IMR-90 (cell line): ENCODE measurements at places on chromosomes 13 and 19. TPM values are rescaled to one million over a fixed set of nuclear protein-coding genes. Genes with fewer than 3 reads are reported as not detected.

GRCh38 chr19:56603829-56604228, 8.7 kb downstream of the ZNF71 start:
- H3K4me3 ChIP-seq = no peak overlapping the region
- no peak overlapping the region for H3K27ac ChIP-seq
- H3K27me3 ChIP-seq = no peaks in the 10 kb centered on the region

- H3K4me1 ChIP-seq = peaks cover 10% of the 10 kb centered on the region
- peak overlapping the region; percentile 49; the same call in 1 of the 2 replicates for H3K27ac ChIP-seq
- no peaks in the 10 kb centered on the region for H3K27me3 ChIP-seq
- H3K36me3 ChIP-seq = no peaks in the 10 kb centered on the region
- DNase-seq = no peak
Measured at GRCh38 chr13:111007209-111007608, 92.3 kb upstream of the ANKRD10 start.

DNA sequence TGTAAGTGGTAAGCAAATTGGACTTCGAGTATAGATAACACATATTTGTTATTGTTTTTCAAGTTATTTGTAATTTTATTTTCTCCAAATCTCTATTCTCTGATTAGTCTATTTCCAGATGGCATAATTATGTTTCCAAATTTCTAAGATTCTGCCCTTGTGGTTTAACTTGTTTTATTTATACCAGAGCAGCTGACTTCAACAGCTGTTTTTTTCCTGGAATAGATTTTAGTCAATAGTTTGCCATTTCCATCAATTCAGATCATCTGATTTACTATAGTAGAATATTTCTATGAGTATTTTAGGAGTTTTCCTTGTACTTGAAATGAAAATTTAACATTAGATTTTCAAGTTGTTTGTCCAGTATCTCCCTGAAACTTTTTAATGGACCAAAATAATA, 848.7 kb upstream of the MIR17HG start:
- no peak overlapping the region for H3K4me3 ChIP-seq
- H3K27ac ChIP-seq = no peak overlapping the region
- H3K27me3 ChIP-seq = no peaks in the 10 kb centered on the region

DNA sequence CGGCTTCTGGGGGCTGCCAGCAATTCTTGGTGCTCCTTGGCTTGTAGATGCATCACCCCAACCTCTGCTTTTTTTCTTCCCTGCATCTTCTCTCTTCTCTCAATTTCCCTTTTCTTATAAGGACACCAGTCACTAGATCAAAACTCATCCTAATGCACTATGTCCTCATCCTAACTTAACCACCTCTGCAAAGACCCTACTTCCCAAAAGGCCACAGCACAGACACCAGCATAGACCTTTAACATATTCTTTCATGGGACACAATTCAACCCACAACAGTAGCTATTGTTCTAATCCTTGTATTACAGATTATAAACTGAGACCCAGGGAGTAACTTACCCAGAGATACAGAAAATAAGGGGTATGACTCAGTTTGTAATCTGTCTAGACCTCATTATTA, 47.0 kb downstream of the RUBCNL start:
- no peaks in the 10 kb centered on the region for H3K4me1 ChIP-seq
- H3K27me3 ChIP-seq = peaks cover 10% of the 10 kb centered on the region
- no peaks in the 10 kb centered on the region for H3K36me3 ChIP-seq
- no peak for DNase-seq

Gene SBNO2
- total RNA-seq = 13.4 and 13.6 TPM in 2 replicates

DNA sequence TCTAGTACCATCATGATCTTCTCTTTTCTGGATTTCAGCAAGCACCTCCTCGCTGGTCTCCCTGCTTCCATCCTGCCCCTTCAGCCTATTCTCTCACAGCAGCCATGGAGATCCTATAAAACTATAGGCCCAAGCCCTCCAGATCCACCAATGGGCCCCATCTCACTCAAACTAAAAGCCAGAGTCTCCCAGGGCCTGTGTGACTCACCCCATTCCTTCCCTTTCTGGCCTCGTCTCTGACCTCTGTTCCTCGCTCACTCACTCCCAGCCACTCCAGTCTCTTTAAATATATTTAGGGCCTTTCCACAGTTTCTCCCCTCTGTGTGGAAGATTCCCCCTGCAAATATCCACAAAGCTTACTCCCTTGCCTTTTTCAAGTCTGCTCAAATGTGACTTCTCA, 89.7 kb downstream of the HSPH1 start:
- no peak overlapping the region for H3K27ac ChIP-seq
- no peaks in the 10 kb centered on the region for H3K36me3 ChIP-seq
- H3K4me1 ChIP-seq = no peaks in the 10 kb centered on the region; the same call in 1 of the 2 replicates
- peak; percentile 41 for DNase-seq
- peaks cover 8% of the 10 kb centered on the region for H3K27me3 ChIP-seq

DNA sequence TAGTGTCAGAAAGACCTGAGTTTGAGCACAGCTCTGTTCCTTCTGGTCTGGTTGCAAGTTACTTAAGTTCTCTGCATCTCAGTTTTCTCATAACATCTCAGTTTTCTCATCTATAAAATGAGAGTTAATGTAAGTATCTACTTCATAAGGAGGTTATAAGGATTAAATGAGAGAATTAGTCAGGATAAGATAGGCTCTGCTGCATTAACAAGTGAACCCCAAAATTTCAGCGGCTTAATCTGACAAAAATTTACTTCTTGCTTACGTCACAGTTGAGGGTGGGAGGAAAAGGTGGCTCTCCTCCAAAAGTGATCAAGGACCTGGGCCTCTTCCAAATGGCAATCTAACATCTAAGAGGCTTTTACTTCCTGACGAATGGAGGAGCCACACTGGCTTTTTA, 31.5 kb upstream of the LRCH1 start:
- H3K4me3 ChIP-seq = no peak overlapping the region
- peaks cover 36% of the 10 kb centered on the region for H3K27me3 ChIP-seq
- no peak overlapping the region for H3K27ac ChIP-seq
- H3K4me1 ChIP-seq = no peaks in the 10 kb centered on the region
- DNase-seq = no peak

GRCh38 chr13:67087527-67087926, 142.6 kb downstream of the PCDH9 start:
- DNase-seq = no peak
- no peaks in the 10 kb centered on the region for H3K36me3 ChIP-seq
- H3K4me1 ChIP-seq = no peaks in the 10 kb centered on the region
- no peaks in the 10 kb centered on the region for H3K27me3 ChIP-seq
- H3K27ac ChIP-seq = no peak overlapping the region
- no peak overlapping the region for H3K4me3 ChIP-seq

- peaks cover 11% of the 10 kb centered on the region for H3K36me3 ChIP-seq
- peak overlapping the region; percentile 85 for H3K27ac ChIP-seq
- peak; percentile 85 for DNase-seq
- H3K4me1 ChIP-seq = peaks cover 51% of the 10 kb centered on the region
- H3K27me3 ChIP-seq = no peaks in the 10 kb centered on the region
- no peak overlapping the region for H3K4me3 ChIP-seq
Measured at GRCh38 chr19:38683393-38684077, 36.1 kb downstream of the ACTN4 start.

Gene ENOX1
- 1.3 and 1.9 TPM in 2 replicates for total RNA-seq

GRCh38 chr13:70183041-70183440, 74.8 kb upstream of the KLHL1 start:
- H3K4me3 ChIP-seq = no peak overlapping the region
- H3K27me3 ChIP-seq = no peaks in the 10 kb centered on the region
- no peak overlapping the region for H3K27ac ChIP-seq

Gene DAND5
- not detected in 2 replicates for total RNA-seq

Gene ACP7
- not detected in 2 replicates for total RNA-seq

DNA sequence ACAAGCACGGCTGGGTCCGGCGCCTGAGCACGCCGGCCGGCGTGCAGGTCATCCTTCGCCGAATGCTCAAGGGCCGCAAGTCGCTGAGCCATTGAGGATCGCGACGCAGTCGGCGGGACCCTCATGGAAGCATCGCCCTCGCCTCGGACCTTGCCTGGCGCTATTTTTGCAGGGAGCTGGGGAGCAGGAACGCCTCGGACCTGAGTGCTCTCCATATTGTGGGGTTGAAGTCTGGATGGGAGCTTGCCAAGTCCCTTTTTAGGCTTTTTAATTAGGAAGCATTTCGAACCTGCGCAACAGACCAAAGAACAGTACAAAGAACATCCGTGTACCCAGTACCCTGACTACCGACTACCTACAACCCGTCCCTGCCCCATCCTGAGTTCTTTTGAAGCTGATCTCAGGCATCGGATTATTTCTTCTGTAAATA, 628 bp downstream of the MRPL34 start:
- peak overlapping the region; percentile 61 for H3K27ac ChIP-seq
- H3K27me3 ChIP-seq = no peaks in the 10 kb centered on the region
- no peak for DNase-seq
- H3K4me1 ChIP-seq = peaks cover 8% of the 10 kb centered on the region

DNA sequence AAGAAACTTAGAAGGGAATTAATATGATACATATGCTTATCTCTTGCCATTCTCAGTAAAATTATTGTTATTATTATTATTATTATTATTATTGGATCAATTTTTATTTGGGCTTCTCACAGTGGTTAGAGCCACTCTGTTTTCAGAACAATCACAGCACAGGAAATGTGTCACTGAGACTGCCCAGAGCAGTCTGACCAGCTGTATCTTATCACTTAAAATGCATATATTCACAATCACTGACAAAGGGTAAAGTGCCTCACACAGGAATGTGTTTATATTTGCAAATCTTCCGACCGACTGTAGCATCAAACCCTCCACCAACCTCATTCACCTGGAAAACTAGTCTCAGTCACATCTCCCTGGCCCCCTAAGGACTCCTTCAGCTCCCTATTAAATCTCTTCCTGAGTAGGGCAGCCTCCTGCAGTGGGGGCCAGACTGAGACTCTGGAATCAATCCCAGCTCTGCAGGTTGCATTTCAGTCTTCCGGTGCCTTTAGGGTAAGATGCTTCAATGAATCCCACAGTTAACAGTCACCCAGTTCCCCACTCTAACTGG, 738.3 kb upstream of the SLITRK5 start:
- DNase-seq = peak; percentile 43
- H3K36me3 ChIP-seq = no peaks in the 10 kb centered on the region
- no peaks in the 10 kb centered on the region for H3K27me3 ChIP-seq
- no peak overlapping the region for H3K4me3 ChIP-seq
- H3K27ac ChIP-seq = no peak overlapping the region

DNA sequence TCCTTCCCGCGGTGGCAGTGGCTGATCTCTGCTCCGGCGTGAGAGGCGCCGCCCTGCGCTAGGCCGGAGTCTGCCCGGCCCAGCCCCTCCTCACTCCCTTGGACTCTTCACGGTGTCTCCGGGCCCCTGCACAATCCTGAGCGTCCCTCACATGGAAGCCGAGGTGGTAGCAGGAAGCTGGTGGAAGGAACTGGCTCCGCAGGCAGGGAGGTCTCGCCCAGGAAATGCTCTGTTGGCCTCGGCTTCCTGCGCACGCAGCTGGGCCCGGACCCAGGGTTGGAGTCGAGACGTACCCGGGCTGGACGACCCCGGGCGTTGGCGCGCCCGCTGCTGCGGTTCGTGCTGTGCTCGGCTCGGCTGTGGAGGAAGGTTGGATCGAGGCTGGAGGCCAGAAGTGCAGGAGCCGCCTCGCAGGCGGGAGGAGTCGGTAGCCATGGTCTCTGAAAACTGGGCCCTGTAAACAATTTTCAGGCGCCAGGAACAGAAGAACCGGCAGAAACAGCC, 46.3 kb downstream of the ZNF724 start:
- no peaks in the 10 kb centered on the region for H3K4me1 ChIP-seq
- no peak for DNase-seq
- H3K27me3 ChIP-seq = no peaks in the 10 kb centered on the region
- H3K4me3 ChIP-seq = no peak overlapping the region
- no peaks in the 10 kb centered on the region for H3K36me3 ChIP-seq

GRCh38 chr13:79604752-79605151, 123.8 kb downstream of the NDFIP2 start:
- no peak for DNase-seq
- no peaks in the 10 kb centered on the region for H3K4me1 ChIP-seq
- H3K27ac ChIP-seq = no peak overlapping the region
- H3K36me3 ChIP-seq = no peaks in the 10 kb centered on the region
- no peak overlapping the region for H3K4me3 ChIP-seq

DNA sequence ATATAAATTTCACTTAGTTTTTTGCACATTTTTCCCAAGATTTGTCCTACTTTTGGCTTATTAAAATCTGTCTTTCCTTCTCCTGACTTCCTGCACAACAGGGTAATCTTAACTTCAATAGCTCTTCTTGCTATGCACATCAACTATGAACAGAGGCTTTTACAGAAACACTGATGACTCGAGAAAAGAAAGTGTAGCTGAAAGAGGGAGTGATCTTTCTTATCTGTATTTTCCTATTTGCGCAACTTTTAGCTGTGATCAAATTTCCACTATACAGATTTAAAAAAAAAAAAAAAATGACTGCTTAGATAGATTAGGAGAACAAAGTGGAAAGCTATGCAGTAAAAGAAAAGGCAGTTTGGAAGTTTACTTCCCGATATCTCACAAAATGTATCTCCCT, 406.9 kb downstream of the LIG4 start:
- H3K36me3 ChIP-seq = no peaks in the 10 kb centered on the region
- peak; percentile 62 for DNase-seq
- peaks cover 9% of the 10 kb centered on the region for H3K4me1 ChIP-seq
- no peak overlapping the region for H3K4me3 ChIP-seq
- H3K27me3 ChIP-seq = no peaks in the 10 kb centered on the region
- H3K27ac ChIP-seq = no peak overlapping the region
